ENCODE measurements at places on chromosomes 6 and 20. TPM values are rescaled to one million over a fixed set of nuclear protein-coding genes. Genes with fewer than 3 reads are reported as not detected.

The PSORS1C2 gene
- 0.92 TPM for total RNA-seq

- no peak for ATAC-seq
Observed at GRCh38 chr20:20297181-20297580, 70.7 kb upstream of the INSM1 start.

DNA sequence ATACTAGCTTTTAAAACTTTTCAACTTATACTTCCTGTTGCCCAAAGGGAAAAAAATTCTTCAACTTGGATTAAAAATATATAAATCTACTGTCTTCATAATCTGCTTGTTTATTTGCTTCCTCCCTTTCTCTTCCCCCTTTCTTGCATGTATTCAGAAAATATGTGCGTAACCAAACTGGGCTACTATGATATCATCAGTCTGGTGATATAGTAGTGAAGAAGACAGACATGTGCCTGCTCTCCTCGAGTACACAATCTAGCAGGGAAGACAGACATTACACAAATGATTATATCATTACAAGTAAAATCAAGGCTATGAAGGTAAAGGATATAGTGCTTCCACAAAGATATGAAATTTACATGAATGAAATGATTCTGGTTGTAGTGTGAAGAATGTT, 31.0 kb downstream of the IBTK start:
- ATAC-seq, result no peak

GRCh38 chr6:14775528-14775927, 470.3 kb upstream of the JARID2 start:
- ATAC-seq, result no peak

DNA sequence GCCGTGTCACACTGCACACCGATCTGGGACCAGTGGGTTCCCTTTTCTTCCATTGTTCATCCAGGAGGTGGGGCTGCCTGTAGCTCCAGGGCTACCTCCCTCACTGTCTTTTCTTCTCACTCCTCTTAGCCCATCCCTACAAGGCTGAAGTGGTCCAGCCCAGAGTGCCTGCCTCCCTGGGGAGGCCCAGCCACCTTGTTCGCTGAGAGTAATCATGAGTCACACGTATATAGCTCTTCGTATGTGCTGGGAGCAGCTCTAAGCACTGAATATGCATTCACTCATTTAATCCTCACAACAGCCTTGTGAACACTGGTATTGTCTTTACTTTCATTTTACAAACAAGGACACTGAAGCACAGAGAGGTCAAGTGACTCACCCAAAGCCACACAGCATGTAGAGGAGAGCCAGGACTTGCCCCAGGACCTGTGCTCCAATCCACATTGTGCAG, 14.7 kb upstream of the CCDC167 start:
- ATAC-seq, result peak; percentile 1

GRCh38 chr20:23419995-23420901, 1.0 kb downstream of the NAPB start:
- peak; percentile 27 for ATAC-seq
